Stimulated activated CD4-positive, alpha-beta T cell treated with anti-CD3 and anti-CD28 coated beads, TNF-alpha, amount 100 ng/mL, for 1 hour (primary cell): ENCODE measurements at places on chromosomes 2 and 18.

GRCh38 chr2:197555467-197555866 lies 39.6 kb downstream of the MOB4 start:
- DNase-seq: no peak

DNA sequence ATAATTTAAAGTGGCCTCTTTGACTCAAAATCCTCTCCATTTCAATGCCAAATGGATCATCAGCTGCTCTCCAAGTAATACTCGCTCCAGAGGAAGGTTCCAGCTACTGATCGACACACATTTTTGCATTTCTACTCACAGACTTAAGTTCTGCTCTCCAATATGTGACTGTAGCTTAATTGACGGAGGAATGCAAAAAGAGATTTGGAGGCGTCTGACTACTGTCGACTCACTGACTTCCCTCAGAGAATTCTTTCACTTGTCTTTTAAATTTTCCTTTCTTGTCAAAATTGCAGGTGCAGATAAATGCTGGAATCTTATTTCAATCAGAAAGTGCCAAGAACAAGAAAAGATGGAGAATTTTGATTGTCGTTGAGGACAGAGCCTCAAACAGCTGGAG lies 84.1 kb upstream of the PAPOLG start:
- no peak for DNase-seq

GRCh38 chr2:100983201-100983600 lies 18.9 kb upstream of the RPL31 start:
- DNase-seq: no peak

DNA sequence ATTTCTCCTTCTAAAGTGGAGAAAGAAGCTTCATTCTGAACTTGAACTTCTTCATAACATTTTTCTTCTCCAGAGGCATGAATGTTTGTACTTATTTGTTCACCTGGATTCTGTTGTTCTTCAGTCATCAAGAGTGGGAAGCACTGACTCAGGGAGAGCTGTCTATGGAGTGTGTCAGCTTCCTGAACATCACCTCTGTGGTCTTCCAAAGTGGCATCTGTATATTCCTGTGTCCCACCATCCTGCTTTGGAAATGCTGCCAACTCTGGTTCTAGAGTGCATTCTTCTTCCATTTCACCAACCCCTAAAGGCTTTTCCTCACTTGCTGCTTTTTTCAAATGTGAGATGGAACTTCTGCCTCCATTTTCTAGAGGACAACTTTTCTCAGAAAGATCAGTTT lies 59.5 kb downstream of the TTN start:
- no peak for DNase-seq

- DNase-seq: no peak
These were observed 26.3 kb downstream of the ATP8B1 start for GRCh38 chr18:57776767-57777166.

DNA sequence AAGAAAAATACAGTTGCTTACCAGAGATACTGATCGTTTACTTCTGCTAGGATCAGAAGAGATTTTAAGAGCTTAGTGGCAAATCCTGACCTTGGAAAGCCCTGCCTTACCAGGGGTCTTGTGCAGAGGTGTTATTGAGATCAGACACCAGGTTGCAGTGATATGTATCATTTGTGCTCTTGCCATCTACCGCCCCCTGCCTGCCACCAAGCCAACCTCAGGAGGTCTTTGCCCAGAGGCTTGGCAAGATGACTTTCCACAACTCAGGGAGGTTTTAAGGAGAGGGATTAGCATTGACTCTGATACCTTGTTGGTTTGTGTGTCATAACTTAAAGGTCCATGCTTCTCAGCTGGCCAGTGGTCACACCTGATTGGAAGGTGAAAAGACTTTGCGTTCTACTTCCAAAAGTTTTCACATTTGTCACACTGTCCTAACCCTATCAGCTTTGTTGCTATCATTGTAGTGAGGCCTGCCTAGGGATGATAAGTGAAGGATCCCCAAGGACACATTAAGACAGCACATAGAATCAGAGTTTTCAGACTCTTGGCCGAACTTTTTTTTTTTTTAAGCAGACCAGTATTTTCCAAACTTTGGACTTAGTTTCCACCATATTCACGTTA lies 46.2 kb upstream of the MGAT5 start:
- no peak for DNase-seq

DNA sequence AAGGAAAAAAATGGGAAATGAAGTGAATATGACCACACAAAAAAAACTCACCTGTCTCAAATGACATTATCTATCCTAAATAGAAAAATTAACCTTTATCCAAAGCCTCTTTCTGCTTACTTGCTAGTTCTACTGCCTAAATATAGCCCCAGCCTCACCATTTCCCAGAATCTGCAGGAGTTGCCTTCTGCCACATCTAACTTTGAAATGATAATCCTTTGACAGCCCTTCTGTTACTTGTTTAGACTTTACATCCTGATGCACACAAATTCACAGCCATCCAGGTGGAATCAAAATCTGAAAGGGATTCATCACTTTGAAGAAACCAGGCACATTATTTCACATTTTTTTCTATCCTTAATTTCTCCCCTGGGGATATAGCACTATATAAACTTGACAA lies 1356.2 kb upstream of the NXPH2 start:
- no peak for DNase-seq

GRCh38 chr2:231362555-231363184 lies 32.8 kb upstream of the B3GNT7 start:
- no peak for DNase-seq

DNA sequence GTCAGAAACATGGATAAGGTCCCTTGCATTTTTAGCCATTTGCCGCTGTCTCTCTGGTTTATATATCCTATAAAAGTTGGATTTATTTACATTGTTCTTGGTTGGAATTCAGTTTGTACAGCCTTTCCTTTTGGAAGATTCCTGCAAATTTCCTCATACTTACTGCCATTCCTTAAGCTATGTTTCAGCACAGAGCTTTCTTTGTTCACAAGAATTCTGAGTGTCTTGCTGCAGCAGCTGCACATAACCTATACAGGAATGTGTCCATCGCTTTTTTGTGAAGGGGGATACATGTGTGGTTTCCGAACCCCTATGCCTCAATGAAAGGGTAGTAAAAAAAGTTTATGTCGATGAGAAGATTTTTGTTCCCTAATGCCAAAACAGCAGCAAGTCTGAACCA lies 48.3 kb upstream of the CCDC68 start:
- DNase-seq: no peak
